ENCODE measurements at places on chromosomes 13 and 19.

GRCh38 chr19:18109733-18110608, 12.4 kb downstream of the MAST3 start:
- peak; percentile 21 for DNase-seq

DNA sequence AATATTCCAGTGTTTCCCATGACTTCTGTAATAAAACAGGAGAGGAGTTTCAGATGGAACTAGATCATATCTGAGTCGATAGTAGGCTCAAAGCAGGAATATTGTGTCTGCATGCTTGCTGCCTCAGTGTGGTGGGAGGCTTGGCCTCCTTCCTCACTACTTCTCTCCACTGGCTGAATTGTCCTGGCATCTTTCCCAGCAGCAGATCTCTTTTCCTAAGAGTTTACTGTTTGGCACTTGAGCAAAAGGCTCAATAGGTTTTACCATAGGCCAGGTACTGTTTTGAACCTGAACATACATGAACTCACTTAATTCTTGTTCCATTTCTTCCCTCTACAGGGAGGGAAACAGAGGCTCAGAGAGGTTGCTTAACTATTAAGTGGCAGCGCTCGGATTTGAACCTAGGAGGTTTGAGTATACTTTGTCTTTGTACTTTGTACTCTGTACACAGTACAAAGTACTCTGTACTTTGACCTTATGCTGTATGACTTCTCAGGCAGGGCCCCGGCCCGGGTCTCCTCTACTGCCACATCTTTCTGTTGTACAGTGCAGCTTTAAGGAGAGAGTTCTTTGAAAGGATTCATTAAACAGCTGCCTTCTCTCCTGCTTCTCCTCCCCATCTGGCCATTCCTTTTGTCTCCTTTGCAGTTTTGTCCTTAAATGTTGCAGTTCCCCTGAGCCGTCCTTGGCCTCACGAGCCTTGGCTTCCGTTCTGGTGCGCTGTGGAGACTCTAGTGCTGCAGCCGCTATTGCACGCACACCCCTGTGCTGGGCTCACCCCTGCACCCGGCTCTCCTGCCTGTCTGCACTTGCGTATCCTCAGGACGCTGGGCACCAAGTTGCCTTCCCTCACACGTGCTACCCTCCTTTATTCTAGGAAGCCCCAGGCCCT, 8.1 kb downstream of the B3GLCT start:
- no peak for DNase-seq

- DNase-seq, result no peak
Observed at GRCh38 chr13:32829269-32829668, 187.0 kb upstream of the KL start.

DNA sequence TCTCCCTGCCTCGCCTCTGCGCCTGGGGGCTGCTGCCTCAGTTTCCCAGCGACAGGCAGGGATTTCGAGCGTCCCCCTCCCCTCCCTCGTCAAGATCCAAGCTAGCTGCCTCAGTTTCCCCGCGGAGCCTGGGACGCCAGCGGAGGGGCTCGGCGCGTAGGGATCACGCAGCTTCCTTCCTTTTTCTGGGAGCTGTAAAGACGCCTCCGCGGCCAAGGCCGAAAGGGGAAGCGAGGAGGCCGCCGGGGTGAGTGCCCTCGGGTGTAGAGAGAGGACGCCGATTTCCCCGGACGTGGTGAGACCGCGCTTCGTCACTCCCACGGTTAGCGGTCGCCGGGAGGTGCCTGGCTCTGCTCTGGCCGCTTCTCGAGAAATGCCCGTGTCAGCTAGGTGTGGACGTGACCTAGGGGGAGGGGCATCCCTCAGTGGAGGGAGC, 722 bp upstream of the ICAM1 start:
- no peak for DNase-seq

- DNase-seq, result no peak
Observed at GRCh38 chr13:86383561-86383960, 584.3 kb upstream of the SLITRK6 start.

DNA sequence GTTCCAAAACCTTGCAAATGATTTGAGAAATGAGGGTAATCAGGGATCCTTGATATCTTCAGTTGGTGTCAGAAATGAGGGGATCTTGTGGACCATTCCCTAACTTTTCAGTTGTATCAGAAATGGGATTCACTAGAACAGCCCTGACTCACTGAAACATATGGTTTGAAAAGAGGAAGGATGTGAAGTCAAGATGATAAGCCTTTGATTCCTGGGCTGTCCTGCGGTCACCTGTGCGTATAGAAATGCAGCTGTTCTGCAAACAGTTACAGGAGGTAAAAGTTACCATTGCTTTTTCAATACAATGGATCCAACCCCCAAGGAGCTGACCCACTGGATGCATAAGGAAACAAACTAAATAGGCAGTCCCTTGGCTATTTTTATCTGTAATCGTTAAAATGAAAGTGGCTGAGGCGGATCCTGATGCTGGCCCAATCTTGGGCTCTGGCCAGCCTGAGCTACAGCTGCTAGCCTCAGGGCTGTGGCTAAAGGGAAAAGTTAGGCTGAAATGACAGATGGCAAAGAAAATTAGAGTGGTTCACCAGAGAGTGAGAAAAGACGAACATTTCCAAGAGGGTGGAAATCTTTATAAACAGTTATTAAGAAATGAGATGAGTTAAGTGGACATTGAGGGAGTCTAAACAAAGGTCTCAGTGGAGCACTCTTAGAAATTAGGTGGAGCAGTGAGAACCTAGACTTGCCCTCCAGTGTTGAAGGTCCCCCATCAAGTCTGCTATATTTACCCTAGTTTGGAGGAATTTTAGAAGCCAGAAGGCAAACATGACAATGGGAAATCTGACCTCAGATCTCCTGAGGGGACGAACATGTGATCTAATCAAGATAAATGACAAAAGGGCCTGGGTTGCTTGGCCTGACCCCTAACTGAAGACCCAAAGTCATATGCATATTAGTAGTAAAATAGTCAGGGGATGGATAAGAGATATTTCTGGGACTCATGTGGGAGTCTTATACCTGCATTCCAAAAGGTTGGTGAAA, 7.6 kb downstream of the SIGLECL1 start:
- no peak for DNase-seq

- no peak for DNase-seq
Observed at GRCh38 chr19:42290523-42291434, 11.2 kb upstream of the PRR19 start.

All from nucleus accumbens (tissue), 56 donors.